AG10803 (cell line): ENCODE measurements at places on chromosomes 7 and 10.

- DNase-seq: no peak
These were observed 155.6 kb downstream of the ANLN start for GRCh38 chr7:36545291-36545690.

GRCh38 chr7:244974-245373, 45.0 kb upstream of the FOXL3 start:
- no peak for DNase-seq

GRCh38 chr10:7887174-7887816, 69.0 kb downstream of the TAF3 start:
- no peak for DNase-seq

DNA sequence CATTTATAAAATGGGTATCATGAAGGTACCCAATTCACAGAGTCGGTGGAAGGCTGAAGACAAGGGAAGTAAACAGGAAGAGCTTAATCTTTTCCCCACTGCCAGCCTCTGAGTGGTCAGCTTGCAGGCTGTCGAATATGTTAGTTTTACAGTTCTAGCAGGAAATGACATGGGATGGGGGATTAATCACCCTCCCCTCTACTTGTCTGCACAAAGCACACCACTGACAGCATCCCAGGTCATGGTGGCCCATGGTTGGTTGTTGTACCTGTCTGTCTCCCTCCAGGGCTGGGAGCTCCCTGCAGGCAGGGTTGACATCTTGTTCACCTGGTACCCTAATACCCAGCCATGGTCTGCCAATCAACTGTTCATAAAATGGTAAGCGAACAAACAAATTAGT, 55.6 kb downstream of the GRB10 start:
- no peak for DNase-seq

DNA sequence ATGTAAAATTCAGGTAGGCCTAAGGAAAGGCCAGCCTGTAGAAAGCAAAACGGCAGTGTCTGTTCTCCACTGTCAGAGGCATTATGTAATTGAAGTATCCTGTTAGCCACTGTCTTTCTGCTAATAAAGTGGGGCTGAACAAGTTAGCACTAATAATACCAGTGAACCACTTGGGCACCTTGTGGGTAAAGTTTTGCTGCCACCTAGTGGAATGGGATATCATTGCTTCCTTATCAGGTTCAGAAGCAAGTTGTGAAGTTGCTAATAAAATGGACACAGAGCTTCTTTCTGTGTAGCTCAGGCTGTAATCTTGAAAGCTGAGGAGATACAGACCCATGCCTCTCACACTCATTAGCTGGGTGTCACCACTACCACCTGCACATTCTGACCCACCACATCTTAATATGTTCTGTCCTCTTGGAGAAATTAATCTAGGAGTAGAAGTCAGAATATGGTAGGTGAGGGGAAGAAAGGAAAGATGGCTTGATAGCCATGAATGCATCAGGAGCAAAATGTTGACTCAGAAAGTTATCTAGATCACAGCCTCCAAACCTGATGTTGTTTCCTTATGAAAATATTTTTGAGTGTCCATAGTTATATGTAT, 175.1 kb downstream of the SEPTIN7 start:
- DNase-seq: peak; percentile 79

- no peak for DNase-seq
These were observed 16.7 kb downstream of the NEURL1 start for GRCh38 chr10:103510046-103510685.

DNA sequence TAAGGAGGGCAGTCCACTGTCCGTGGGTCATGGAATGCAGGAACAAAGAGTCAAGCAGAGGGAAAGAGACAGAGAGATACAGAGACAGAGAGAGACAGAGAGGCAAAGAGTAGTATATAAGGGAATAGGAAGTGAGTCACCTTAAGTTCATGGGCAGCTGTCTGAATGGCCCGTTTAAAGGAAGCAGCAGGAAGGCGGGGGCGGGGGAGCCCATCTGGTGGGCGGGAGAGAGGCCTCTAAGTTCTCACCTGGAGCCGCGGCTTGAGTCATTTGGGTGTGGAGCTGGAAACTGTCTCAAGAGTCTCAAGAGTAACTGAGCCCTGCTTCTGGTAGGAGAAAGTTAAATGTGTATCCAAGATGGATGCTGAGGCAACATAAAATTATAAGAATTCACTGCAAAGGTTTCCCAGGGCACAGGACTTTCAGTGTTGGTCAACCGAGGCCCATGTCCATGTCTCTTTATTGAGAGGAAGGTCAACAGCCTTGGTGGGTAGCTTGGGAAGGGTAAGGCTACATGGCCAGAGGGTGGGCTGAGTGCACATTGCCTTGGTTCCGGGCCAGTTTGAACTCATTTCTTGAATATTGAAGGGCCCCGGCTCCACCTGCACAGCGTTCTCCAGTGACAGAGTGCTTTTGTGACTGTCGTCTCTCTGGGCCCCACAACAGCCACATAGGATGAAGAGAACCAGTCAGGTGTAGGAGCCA, 85.5 kb upstream of the CACUL1 start:
- DNase-seq: no peak

DNA sequence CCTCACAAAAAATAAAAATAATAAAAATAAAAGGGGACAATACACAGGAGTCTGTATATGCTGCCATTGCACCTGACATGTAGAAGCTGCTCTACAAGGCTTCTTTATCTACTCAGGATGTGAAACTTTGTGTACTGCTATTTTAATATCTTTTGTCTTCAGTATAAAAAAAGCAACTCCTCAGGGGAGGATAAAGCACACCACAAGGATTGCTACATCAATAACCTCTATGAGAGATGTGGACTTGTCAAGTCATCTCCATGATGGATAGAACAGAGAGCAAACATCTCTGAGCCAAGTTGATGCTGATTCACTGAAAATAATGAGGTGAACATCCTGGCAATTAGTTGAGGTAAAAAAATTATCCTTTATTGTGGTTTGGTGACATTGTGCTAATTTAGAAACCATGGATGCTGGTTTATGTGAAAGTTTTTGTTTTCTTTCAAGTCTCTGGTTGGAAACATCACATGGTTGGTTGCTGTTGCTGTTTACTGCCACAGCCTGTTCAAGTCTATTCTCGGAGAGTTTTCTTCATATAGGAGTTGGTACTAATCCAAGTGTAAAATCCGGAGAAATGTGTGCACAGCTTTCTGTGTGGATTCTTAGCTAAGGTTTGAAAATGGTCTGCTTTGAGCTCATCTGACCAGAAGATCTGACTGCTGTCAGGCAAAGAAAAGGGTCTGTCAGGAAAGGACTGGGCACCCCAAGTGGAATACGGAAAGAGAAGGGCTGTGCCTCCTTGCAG, 1.5 kb upstream of the HECW1 start:
- DNase-seq: peak; percentile 42

GRCh38 chr10:12819071-12819470, 182.4 kb downstream of the CCDC3 start:
- DNase-seq: no peak

GRCh38 chr7:2708041-2708440, 20.0 kb downstream of the AMZ1 start:
- no peak for DNase-seq

GRCh38 chr7:64881461-64882287, 21.4 kb upstream of the ZNF273 start:
- DNase-seq: no peak

- no peak for DNase-seq
These were observed 136.3 kb downstream of the ADCY1 start for GRCh38 chr7:45710271-45711160.

- DNase-seq: peak; percentile 45
These were observed 39.1 kb upstream of the GNAI1 start for GRCh38 chr7:80095545-80095944.

- DNase-seq: peak; percentile 73
These were observed 63.4 kb upstream of the BET1 start for GRCh38 chr7:94067506-94067905.

DNA sequence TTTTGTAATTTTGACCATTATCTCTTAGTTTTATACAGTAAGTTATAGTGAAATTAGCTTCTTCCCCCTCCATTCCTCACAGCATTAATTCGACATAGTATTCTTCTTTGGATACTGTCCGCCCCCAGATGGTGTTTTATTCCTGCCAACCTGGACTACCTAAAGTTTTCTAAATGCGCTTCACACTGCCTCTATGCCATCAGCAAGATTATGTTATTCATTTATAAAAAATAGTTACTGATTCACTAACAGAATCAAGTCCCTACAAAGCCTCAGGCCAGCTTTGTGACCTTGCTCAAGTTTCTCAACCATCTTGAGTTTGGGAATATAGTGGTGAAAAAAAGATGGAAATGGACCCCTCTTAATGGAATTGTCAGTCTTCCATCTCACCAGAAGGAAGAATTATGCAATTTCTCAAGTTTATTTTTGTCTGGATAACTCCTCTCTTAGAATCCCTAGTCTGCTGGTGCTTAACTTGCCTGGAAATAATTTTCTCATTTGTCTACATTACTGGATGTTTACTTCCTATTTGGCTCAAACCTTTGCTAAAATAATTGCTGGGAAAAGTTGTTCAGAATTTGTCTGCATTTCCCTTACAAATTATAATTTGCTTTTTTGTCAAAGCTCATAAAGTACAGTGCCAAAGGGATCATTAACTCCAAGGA, 16.7 kb upstream of the FGL2 start:
- no peak for DNase-seq

GRCh38 chr7:3019801-3020200, 23.9 kb downstream of the CARD11 start:
- no peak for DNase-seq

DNA sequence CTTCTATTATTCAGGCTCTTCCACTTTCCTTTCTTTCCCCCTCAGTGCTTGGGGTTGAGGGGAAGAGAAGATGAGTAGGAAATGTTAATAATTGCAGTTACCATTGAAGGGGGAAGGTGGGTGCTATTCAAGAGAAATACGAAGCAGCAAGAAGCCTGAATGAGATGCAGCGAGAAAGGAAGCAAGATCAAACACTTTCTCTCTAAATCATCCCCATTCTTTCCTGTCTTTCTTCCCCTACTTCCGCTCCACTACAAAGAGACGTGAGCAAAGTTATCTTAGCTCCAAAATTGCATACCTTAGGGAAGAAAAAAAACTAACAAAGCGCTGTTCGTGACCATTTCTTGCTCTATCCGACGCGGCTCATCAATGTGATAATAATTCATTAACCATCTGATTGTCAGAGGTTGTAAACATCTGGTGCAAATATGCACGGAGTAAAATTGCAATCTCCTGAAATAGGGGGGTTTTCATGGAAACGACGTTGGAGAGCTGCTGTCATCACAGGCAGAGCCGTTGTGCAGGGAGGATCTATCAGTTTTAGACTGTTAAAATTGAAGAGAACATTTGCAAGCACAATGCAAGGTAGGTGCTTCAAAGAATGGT, 15.2 kb upstream of the PARD3 start:
- peak; percentile 66 for DNase-seq

DNA sequence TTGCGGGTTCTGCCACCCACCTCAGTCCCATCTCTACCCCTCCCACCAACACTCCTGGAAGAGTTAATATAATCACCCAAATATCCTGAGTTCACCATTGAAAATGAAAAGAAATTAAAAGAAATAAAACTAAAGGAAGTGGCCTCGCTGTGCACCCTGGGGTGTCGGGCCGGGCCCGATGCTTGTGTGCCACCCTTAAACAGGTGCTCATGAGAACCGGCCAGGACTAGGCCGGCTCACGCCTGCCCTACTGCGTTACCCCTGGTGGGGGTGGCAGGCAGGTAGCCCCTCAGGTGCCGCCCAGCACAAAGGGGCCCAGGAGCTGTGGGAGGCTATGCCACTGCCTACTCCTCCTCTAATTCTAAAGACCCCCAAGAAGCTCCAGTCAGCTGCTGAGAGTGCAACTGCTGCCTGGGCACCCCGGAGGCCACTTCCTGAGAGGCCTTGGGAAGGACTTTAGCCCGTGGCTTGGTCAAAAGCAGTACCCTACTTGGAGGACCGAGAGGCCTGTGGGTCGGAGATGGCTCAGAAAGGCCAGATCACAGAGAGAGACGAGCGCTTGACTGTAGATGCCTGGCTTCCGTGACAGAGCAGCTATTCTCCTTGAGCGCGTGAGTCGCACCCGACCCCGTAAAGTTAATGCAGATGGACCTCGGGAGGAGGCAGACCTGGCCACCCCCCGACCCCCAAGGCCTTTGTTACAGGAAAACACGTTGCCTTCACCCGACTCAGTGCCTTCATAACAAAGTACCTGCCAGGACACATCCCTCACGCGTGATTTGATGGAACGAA, 51.0 kb upstream of the PPP2R2D start:
- DNase-seq: no peak

DNA sequence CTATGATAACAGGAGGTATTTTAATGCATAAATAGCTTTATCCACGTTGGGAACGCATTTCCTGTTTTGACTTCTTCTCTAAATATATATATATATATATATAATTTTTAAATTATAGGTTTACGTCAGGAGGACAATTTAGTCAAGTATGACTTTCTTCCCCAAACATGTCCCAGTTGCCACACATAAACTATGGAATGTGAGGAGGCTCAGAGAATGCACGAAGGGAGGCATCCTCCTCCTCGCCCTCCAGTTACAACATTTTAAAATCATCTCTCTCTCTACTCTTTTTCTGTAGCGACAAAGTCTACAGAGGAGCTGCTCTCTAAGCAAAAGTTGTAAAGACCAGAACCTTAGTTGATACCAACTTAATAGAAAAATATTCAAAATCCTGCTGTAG, 106.9 kb upstream of the LYZL1 start:
- peak; percentile 45 for DNase-seq

DNA sequence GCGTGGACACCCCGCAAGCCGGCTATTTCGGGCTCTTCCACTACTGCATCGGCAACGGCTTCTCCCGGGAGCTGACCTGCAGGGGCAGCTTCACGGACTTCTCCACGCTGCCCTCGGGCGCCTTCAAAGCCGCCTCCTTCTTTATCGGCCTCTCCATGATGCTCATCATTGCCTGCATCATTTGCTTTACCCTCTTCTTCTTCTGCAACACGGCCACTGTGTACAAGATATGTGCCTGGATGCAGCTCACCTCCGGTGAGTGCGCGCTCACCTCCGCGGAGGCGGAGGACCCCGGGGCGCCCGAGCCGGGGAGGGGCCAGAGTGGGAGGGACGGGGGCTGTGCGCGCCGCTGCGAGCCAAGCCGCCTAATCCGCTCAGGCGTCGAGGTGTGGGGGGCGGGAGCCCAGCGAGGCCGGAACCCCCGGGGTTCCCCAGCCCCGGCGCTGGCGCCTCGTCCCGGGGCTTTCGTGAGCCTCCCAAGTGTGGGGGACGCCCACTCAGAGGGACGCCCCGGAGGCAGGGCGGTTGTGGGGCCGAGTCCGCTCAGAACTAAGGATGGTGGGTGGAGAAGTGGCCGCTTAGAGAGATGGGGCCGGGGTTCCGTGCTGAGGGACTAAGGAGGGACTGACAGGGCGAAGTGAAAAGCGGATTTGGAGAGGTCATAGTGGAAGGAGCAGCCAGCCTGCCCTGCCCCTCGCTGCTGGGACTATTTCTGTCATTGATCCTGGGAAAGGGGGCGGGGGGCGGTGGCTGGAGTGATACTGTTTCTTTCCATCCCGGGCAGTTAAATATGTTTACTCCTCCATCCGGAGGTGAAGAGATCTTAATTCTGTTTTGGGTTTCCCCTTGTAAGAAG, 795 bp downstream of the LHFPL3 start:
- DNase-seq: no peak
